ENCODE measurements at places on chromosomes 6 and 20. TPM values are rescaled to one million over a fixed set of nuclear protein-coding genes. Genes with fewer than 3 reads are reported as not detected.

DNA sequence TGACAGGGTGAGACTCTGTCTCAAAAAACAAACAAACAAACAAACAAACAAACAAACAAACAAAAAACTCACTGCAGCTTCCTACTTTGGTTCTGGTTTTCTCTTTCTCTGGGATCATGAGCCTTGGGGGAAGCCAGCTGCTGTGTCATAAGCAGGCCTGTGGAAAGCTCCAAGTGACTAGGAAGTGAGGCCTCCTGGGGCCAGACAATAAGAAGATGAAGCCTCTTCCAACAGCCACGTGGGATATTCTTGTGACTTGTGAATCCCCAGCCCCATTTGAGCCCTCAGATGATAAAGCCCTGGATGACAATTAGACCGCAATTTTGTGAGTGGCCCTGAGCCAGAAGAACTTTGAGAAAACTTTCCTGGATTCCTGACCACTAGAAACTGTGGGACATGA is 11.4 kb downstream of the HLA-A start:
- no peak for DNase-seq

The UNC5CL gene
- total RNA-seq: 2.3 TPM

DNA sequence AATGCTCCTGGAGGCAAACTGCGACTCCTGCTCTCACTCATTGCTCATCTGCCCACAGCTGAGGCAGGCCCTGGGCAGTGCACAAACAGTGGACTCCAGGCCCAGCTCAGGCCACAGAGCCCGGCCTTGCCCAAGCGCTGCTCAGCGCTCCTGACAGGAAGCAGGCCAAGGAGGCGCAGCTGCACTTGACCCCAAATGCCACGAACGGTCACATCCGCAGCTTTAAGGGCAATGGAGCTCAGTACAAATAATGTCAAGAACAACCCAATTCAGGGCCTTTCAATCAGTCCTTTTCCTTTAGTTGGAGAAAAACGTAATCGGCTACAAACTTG is 33.8 kb downstream of the RRBP1 start:
- DNase-seq: no peak

DNA sequence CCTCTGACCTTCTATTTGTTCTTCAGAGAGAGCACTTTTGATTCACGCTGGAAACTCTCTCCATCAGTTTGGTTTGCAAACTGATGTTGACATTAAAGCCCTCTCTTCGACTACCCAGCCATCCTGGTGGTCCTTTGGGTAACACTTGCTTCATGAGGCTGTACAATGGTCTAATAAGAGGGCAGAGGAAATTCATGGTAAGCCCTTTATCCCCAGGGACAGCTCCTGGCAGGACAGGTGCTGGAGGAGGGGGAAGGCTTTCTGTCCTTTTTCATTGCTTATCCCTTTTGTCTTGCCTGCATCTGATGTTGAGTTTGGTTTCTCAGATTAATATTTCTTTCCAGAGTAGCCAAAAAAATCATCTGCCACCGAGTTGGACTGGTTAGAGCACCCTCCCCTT is 52.1 kb upstream of the CD93 start:
- DNase-seq: no peak

The EYS gene
- not detected for total RNA-seq

GRCh38 chr20:10478205-10478604 is 43.1 kb downstream of the SLX4IP start:
- DNase-seq: no peak

DNA sequence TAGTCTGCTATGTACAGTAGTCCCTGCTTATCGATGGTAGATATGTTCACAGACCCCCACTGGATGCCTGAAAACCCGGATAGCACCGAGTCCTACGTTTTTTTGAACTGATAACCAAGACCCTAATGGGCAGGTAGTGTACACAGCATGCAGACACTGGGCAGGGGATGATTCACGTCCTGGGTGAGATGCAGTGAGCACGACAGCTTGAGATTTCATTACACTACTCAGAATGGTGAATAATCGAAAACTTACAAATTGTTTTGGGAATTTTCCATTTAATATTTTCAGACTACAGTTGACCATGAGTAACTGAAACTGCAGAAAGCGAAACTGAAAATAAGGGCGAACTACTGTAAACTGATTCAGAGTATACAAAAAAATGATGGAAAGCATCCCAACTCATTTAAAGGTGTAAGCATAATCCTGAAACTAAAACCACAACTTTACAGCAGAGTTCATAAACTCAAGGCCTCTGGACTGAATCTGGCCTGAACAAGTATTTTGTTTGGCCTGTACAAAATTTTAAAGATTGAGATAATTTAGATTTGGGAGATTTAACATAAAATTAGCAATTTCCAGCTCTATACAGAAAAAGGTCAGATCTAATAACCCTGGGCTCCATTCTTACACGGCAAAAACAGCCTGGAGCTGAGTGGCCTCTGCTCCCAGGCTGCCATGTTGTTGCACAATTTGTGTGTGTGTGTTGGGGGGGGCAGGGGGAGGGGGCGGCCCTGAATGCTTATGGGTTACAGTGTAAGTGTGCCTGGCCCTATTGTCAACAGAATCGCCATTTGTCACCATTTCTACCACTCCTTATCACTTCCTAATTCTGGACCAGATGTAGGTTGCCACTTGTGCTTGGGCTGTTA is 34.9 kb downstream of the RNF24 start:
- peak; percentile 59 for DNase-seq

- DNase-seq: no peak
Measured at GRCh38 chr20:43238266-43238665, 48.6 kb upstream of the PTPRT start.

DNA sequence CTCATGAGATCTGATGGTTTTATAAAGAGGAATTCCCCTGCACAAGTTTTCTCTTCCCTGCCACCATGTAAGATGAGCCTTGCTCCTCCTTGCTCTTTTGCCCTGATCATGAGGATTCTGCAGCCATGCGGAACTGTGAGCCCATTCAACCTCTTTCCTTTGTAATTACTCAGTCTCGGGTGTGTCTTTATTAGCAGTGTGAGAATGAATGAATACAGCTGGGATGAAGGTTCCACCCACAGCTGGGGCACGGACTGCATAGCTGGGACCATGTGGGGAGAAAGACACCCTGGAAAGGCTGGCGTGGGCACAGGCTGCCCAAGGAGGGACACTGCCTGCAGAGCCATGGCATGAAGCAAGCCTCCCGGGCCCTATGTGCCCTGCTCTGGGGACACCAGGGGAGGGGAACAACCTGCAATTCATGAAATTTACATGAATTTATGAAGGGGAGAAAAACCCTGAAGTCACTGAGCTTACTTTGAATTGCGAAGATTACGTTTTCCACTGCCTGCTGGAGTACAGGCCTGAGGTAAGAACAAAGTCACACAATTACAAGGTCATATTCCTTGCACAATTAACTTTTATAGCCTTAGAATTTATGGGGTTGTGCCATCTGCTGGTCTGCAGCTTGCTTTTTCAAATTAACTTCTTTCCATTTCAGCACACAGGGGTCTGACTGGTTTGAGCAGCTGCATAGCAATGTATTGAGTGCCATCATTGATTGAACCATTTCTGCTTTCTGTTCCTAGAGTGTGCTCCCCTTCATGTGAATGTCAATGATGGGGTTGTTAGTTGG is 46.2 kb downstream of the SLC22A1 start:
- no peak for DNase-seq

- DNase-seq: no peak
Measured at GRCh38 chr6:44898296-44898930, 429.7 kb upstream of the RUNX2 start.

The RIMS1 gene
- total RNA-seq: not detected

GRCh38 chr6:2157441-2158127 is 87.8 kb downstream of the GMDS start:
- DNase-seq: peak; percentile 30

GRCh38 chr6:41777551-41778285 is 2.0 kb downstream of the FRS3 start:
- DNase-seq: no peak

The PRSS35 gene
- total RNA-seq: not detected

DNA sequence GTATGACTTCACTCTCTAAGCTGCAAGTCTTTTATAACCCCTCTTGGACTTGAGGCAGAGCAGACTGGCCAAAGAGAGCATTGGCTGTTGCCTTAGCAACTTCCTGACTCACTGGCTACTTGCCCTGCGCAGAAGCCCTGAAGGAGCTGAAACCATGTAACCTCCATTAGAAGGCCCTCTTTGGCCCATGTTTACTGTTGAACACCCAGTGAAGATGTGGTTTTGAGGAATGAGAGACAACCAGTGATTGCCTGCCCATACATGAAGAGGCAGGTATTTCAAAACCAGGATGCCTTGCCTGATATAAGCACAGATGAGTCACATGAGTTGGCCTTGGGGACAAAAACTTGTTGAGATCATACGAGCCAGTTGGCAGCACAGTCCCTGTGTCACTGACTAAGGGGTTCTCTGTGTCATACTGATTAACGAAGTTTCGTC is 182.5 kb downstream of the EDN1 start:
- DNase-seq: no peak

- DNase-seq: no peak
Measured at GRCh38 chr20:53494753-53495152, 98.9 kb downstream of the ZNF217 start.

The SCAND1 gene
- total RNA-seq: 43.1 TPM

DNA sequence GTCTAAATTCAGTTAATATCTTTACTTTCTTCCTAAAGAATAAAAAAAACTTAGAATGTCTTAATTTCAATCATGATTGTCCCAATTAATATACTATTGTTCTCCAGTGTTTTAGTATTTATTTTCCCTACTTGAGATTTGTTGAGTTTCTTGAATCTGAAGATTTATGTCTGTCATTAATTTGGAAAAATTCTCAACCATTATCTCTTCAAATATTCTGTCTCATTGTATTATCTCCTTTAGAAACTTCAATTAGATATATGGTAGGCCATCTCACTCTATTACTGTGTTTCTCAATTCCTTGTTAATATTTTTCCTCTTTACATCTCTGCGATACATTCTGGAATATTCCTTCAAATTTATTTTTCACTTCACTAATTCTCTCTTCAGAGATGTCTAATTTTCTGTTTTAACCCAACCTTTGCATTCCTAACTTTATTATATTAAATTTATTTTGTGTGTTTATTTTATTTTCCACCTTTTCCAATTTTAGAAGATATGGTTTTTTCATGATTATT is 268.6 kb downstream of the QKI start:
- no peak for DNase-seq

- peak; percentile 68 for DNase-seq
Measured at GRCh38 chr20:4973330-4974097, 27.8 kb downstream of the SLC23A2 start.

The TNNC2 gene
- not detected for total RNA-seq

- no peak for DNase-seq
Measured at GRCh38 chr6:53439556-53439955, 90.8 kb upstream of the ELOVL5 start.

DNA sequence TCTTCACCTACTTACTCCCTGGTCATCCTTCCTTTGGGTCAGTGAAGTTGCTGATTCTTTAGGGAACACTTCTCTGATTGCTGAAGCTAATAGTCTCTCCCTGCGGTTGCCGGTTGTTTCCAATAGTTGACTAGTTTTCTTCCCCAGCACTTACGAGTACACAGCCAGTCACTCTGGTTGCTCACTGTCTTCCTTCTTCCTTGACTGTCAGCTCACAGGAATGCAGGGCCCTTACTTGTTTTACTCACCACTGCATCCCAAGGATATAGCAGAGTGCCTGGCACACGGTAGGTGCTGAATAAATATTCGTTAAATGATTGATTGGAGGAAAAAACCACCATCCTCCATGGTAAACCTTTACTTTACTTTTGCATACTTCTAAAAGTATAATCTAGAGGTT is 345.0 kb downstream of the QKI start:
- no peak for DNase-seq

The C6orf132 gene
- 0.14 TPM for total RNA-seq

DNA sequence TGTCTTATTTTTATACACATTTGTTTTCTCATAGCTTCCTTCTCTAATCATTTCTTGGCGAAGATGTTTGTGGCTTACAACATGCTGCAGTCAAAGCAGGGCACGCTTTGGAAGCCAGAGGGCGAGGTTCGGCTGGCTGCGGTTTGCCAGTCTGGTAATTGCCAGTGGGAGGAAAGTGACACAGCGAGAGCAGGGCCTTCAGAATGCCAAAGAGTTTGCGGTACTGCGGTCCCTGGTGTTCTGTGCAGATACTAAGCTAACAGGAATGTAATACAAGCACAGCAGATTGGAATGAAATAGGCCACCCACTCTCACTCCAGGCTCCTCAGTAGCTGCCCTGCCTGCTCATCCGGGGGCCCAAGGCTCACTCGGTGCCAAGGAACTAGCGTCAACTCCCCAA is 58.7 kb upstream of the TGM3 start:
- DNase-seq: no peak

GRCh38 chr6:30840084-30840934 is 44.0 kb upstream of the DDR1 start:
- DNase-seq: no peak

The CCN5 gene
- not detected for total RNA-seq

DNA sequence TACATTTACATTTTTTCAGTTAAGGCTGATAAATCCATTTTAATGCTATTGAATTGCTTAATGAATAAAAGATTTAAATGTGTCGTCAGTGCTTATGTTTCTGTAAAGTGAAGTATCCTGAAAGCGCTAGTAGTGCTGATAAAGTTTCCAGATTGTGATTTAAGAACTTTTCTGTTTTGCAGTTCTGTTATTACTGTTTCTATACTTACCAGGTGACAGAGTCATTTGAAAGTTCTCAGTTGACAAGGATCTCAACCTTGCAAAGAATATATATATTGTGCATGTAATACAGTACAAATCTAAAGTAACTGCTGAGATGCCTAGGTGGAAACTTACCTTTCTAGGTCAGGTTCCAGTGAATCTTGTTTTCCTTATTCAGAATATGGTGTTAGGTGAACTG is 201.8 kb downstream of the ARID1B start:
- DNase-seq: no peak

GRCh38 chr20:59743767-59744485 is 139.6 kb downstream of the PHACTR3 start:
- DNase-seq: no peak

GRCh38 chr6:90218959-90219208 is 77.8 kb downstream of the BACH2 start:
- no peak for DNase-seq

GRCh38 chr6:51077821-51078518 is 259.3 kb downstream of the TFAP2B start:
- DNase-seq: no peak

DNA sequence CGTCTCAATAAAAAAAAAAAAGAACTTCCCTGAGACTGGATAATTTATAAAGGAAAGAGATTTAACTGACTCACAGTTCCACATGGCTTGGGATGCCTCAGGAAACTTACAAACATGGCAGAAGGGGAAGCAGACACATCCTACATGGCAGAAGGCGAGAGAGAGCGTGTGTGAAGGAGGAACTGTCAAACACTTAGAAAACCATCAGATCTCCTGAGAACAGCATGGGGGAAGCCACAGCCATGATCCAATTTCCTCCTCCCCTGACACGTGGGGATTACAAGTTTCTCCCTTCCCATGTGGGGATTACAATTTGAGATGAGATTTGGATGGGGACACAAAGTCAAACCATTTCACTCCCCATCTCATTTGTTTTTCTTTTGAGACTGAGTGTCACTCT is 46.6 kb upstream of the TFAP2C start:
- DNase-seq: no peak

DNA sequence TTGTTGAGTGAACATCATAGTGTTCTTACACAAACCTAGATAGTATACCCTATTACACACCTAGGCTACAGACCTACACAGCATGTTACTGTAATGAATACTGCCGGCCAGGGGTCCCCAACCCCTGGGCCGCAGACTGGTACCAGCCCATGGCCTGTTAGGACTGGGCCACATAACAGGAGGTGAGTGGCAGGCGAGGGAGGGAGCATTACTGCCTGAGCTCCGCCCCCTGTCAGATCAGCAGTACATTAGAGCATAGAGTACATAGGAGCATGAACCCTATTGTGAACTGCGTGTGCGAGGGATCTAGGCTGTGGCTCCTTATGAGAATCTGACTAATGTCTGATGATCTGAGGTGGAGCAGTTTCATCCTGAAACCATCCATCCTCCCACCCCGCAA is 126.3 kb downstream of the PRND start:
- no peak for DNase-seq
